Activated T-cell treated with anti-CD3 and anti-CD28 coated beads, Interleukin-2, amount 50 U/mL, for 72 hours (primary cell): ENCODE measurements at places on chromosomes 3 and 15. TPM values are rescaled to one million over a fixed set of nuclear protein-coding genes. Genes with fewer than 3 reads are reported as not detected.

- no peaks in the 10 kb centered on the region for H3K36me3 ChIP-seq
- H3K4me1 ChIP-seq = no peaks in the 10 kb centered on the region
- no peak for DNase-seq
- no peaks in the 10 kb centered on the region for H3K27me3 ChIP-seq
Observed at GRCh38 chr3:77134769-77135168, 94.9 kb downstream of the ROBO2 start.

CEP19 gene
- 5.9 TPM for total RNA-seq

GRCh38 chr3:58169371-58169770, 41.4 kb downstream of the DNASE1L3 start:
- no peaks in the 10 kb centered on the region for H3K36me3 ChIP-seq
- no peak overlapping the region for H3K27ac ChIP-seq
- H3K4me1 ChIP-seq = no peaks in the 10 kb centered on the region
- H3K27me3 ChIP-seq = no peaks in the 10 kb centered on the region
- no peak for DNase-seq

DNA sequence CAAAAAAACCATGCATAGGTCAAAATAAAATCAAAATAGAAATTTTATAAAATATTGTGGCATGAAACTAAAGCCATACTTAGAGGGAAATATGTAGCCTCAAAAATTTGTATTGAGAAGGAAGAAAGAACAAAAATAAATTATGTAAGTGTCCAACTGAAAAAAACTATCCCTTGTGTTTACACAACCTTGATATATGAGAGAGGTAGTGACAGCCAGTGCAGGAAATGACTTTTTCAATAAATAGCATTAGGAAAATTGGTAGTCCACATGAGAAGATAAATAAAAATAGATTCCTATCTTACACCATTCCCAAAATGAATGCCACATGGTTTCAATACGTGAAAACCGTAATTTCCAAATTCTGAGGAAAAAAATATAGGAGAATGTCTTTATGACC, 13.2 kb upstream of the PRSS50 start:
- H3K27ac ChIP-seq = no peak overlapping the region
- DNase-seq = no peak
- H3K4me3 ChIP-seq = no peak overlapping the region
- H3K4me1 ChIP-seq = no peaks in the 10 kb centered on the region
- no peaks in the 10 kb centered on the region for H3K36me3 ChIP-seq

- no peaks in the 10 kb centered on the region for H3K27me3 ChIP-seq
- no peak overlapping the region for H3K27ac ChIP-seq
- H3K4me1 ChIP-seq = no peaks in the 10 kb centered on the region
- H3K36me3 ChIP-seq = no peaks in the 10 kb centered on the region
Observed at GRCh38 chr3:98180319-98180890, 13.9 kb downstream of the OR5H15 start.

GRCh38 chr3:178084938-178085816, 451.1 kb upstream of the KCNMB2 start:
- DNase-seq = peak; percentile 6
- H3K27me3 ChIP-seq = no peaks in the 10 kb centered on the region
- no peak overlapping the region for H3K27ac ChIP-seq
- peak overlapping the region; percentile 39 for H3K4me3 ChIP-seq

- peaks cover 51% of the 10 kb centered on the region for H3K4me1 ChIP-seq
- peak overlapping the region; percentile 13 for H3K27ac ChIP-seq
- H3K4me3 ChIP-seq = peak overlapping the region; percentile 92
Observed at GRCh38 chr3:183161552-183162336, 790 bp downstream of the LAMP3 start.

GRCh38 chr3:139457066-139457465, 19.2 kb downstream of the RBP2 start:
- no peaks in the 10 kb centered on the region for H3K36me3 ChIP-seq
- H3K4me3 ChIP-seq = no peak overlapping the region
- no peaks in the 10 kb centered on the region for H3K4me1 ChIP-seq
- no peak overlapping the region for H3K27ac ChIP-seq
- DNase-seq = no peak
- H3K27me3 ChIP-seq = no peaks in the 10 kb centered on the region

- no peak overlapping the region for H3K4me3 ChIP-seq
- H3K4me1 ChIP-seq = peaks cover 15% of the 10 kb centered on the region
- H3K27me3 ChIP-seq = no peaks in the 10 kb centered on the region
- no peak for DNase-seq
- peaks cover 18% of the 10 kb centered on the region for H3K36me3 ChIP-seq
- peak overlapping the region; percentile 76 for H3K27ac ChIP-seq
Observed at GRCh38 chr3:149839896-149840295, 26.9 kb downstream of the RNF13 start.

HEXA gene
- 77.5 TPM for total RNA-seq

DNA sequence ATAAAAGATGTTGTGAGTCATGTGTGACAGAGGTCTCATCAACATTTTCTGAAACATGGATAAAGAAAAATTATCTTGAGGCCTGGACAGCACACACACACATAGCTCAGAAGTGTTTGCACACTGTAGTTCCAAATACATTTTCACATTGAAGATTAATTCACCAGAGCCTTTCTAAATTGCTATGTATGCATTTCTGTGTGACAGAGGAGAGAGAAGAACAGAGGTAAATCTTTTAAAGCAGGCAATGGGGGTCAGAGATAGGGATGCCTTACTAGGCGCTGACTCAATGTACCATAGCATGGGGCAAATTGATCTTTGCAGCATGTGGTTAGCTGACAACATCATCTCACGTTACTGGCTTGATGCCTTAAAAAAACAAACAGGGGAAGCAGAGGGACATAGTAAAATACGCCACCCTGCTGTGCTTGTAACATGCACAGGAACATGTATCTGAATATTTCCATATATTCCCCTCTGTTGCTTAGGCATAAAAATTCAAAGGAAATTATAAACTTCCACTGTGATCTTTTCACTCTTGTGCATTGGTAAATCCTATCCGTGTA, 7.7 kb downstream of the POU1F1 start:
- H3K4me1 ChIP-seq = peaks cover 48% of the 10 kb centered on the region
- peaks cover 4% of the 10 kb centered on the region for H3K27me3 ChIP-seq
- H3K36me3 ChIP-seq = no peaks in the 10 kb centered on the region
- DNase-seq = no peak
- H3K4me3 ChIP-seq = no peak overlapping the region

DNA sequence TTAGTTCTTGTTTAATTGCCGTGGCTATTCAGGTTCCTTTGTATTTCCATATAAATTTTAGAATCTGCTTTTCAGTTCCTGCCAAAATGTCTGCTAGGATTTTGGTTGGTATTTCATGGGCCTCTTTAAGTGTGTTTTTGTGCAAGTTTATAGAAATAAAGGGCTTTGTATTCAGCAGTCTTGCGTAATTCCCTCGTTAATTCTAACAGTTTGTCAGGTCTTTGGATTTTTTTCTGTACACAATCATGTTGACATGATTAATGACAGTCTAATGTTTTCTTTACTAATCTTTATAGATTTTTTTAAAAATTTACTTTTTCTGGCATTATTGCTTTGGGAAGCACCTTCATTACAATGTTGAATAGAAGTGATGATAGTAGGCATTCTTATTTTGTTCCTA, 120.9 kb downstream of the NEK11 start:
- H3K27me3 ChIP-seq = no peaks in the 10 kb centered on the region
- no peak overlapping the region for H3K27ac ChIP-seq
- no peak for DNase-seq

- no peaks in the 10 kb centered on the region for H3K27me3 ChIP-seq
- peaks cover 8% of the 10 kb centered on the region for H3K36me3 ChIP-seq
- no peaks in the 10 kb centered on the region for H3K4me1 ChIP-seq
Observed at GRCh38 chr3:48157950-48158376, 30.3 kb downstream of the CDC25A start.
